Left lobe of liver (tissue), 2 donors: ENCODE measurements at places on chromosomes 1 and 21. TPM values are rescaled to one million over a fixed set of nuclear protein-coding genes. Genes with fewer than 3 reads are reported as not detected.

Gene CA6
- not detected for total RNA-seq

Gene SYT14
- 0.03 TPM for total RNA-seq

Gene HEATR1
- 7.9 TPM for total RNA-seq

Gene NBPF8
- total RNA-seq = 19.6 TPM

Gene FMO5
- 108 TPM for total RNA-seq

Gene ZNF648
- total RNA-seq = 0.81 TPM

Gene ASTN1
- total RNA-seq = 0.18 TPM

Gene C1QC
- total RNA-seq = 76.0 TPM

Gene CLK2
- total RNA-seq = 22.6 TPM

Gene KIF21B
- total RNA-seq = 0.93 TPM

Gene DPT
- 1.3 TPM for total RNA-seq

Gene FABP3
- total RNA-seq = 3.0 TPM

Gene MCOLN3
- total RNA-seq = 0.05 TPM

Gene CRYAA
- total RNA-seq = not detected
